ENCODE measurements at places on chromosomes 3 and 15.
A peak's percentile ranks its signal among the peaks of the same experiment; 100 is the strongest.

- DNase-seq = peak; percentile 42
Observed at GRCh38 chr3:170220871-170221270, 1.4 kb upstream of the PRKCI start.

DNA sequence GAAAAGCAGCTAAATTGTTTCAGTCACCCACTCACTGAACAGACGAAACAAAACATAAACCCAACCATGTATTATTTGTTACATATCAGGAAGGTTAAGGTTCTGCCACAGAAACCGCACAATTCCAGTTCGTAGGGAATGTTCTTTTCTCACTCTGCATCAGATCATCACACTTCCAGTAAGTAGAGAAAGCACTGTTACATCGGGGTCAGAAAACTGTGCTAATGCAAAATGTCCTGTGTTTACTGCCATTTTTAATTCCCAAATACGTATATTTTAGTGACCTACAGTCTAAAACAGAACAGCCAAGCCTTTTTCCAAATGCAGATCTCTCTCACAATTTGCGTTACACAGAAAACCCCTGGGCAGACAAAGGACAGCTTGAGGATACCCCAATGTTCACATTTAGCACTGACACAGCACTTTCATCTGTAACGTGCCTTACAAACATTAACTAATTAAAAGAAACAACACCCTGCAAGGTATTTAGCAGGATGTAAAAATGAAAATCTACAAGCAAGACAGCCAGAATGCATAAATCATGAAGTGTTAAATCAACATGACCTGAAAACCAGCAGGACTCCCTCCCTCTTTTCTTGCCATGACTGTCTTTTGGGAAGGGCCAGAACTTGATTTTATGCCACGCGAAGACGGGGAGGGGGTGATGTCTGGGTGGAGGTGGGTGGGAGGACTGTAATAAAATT lies 34.8 kb upstream of the SKIL start:
- no peak for DNase-seq

GRCh38 chr3:127425505-127426443 lies 137.9 kb upstream of the PRR20G start:
- DNase-seq = no peak

GRCh38 chr3:134381831-134382442 lies 7.7 kb upstream of the AMOTL2 start:
- no peak for DNase-seq

DNA sequence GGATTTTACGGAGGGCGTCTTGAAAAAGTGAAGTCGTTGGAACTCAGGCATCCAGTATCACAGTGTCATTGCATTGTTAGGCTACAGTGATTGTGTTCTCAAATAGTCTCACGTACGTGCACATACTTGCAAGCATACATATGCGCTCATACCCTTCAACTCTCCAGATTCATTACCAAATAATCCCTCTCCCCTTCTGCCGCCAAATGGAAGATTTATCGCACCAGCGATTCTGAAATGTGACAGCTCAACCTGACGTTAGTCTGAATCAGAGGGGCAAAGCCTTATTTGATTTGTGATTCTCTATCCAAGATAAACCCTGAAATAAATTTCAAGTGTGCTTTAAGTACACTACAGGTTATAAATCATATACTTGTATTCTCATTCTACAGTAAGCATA lies 119.4 kb downstream of the GADL1 start:
- peak; percentile 37 for DNase-seq
